ENCODE measurements at places on chromosomes 2 and 18.

- H3K36me3 ChIP-seq = peaks cover 2% of the 10 kb centered on the region
- H3K27me3 ChIP-seq = no peaks in the 10 kb centered on the region
- no peaks in the 10 kb centered on the region for H3K4me1 ChIP-seq
- no peak for DNase-seq
- no peak overlapping the region for H3K4me3 ChIP-seq
- no peak overlapping the region for H3K27ac ChIP-seq
These were observed 101.5 kb downstream of the LDLRAD4 start for GRCh38 chr18:13320096-13320495.

DNA sequence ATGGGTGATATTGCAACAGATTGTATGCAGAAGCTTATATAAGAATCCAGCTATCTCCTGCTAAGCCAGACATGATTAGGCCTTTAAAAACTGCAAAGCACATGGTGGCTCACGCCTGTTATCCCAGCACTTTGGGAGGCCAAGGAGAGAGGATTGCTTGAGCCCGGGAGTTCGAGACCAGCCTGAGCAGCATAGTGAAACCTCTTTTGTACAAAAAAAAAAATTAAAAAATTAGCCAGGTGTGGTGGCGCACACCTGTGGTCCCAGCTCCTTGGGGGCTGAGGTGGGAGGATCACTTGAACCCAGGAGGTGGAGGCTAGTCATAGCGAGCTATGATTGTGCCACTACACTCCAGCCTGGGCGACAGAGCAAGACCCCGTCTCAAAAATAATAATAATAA is 204.6 kb downstream of the TNS1 start:
- no peaks in the 10 kb centered on the region for H3K27me3 ChIP-seq
- no peak overlapping the region for H3K27ac ChIP-seq
- H3K4me1 ChIP-seq = peaks cover 8% of the 10 kb centered on the region
- no peak overlapping the region for H3K4me3 ChIP-seq

GRCh38 chr2:207770602-207771404 is 1.1 kb upstream of the FZD5 start:
- peaks cover 13% of the 10 kb centered on the region for H3K36me3 ChIP-seq
- H3K27me3 ChIP-seq = peaks cover 25% of the 10 kb centered on the region
- H3K4me3 ChIP-seq = peak overlapping the region; percentile 84
- H3K4me1 ChIP-seq = peaks cover 23% of the 10 kb centered on the region
- DNase-seq = no peak

GRCh38 chr2:148592791-148593190 is 51.8 kb upstream of the EPC2 start:
- no peak for DNase-seq
- H3K27ac ChIP-seq = no peak overlapping the region
- H3K27me3 ChIP-seq = no peaks in the 10 kb centered on the region
- H3K4me3 ChIP-seq = no peak overlapping the region
- no peaks in the 10 kb centered on the region for H3K4me1 ChIP-seq

GRCh38 chr18:56748698-56749268 is 97.6 kb downstream of the WDR7 start:
- no peak overlapping the region for H3K27ac ChIP-seq
- H3K36me3 ChIP-seq = peaks cover 11% of the 10 kb centered on the region
- peaks cover 20% of the 10 kb centered on the region for H3K4me1 ChIP-seq
- no peak for DNase-seq
- no peaks in the 10 kb centered on the region for H3K27me3 ChIP-seq
- no peak overlapping the region for H3K4me3 ChIP-seq

GRCh38 chr2:1750933-1751766 is 6.8 kb upstream of the PXDN start:
- H3K27ac ChIP-seq = no peak overlapping the region
- DNase-seq = peak; percentile 42
- H3K4me1 ChIP-seq = no peaks in the 10 kb centered on the region
- no peak overlapping the region for H3K4me3 ChIP-seq
- H3K27me3 ChIP-seq = peaks cover 64% of the 10 kb centered on the region

GRCh38 chr18:69774831-69775230 is 172.8 kb downstream of the CD226 start:
- no peaks in the 10 kb centered on the region for H3K27me3 ChIP-seq
- no peaks in the 10 kb centered on the region for H3K36me3 ChIP-seq
- no peak for DNase-seq
- no peak overlapping the region for H3K27ac ChIP-seq

GRCh38 chr2:172387361-172387760 is 40.0 kb upstream of the ITGA6 start:
- peaks cover 9% of the 10 kb centered on the region for H3K27me3 ChIP-seq
- no peak overlapping the region for H3K4me3 ChIP-seq
- H3K36me3 ChIP-seq = no peaks in the 10 kb centered on the region
- H3K4me1 ChIP-seq = peaks cover 1% of the 10 kb centered on the region
- H3K27ac ChIP-seq = no peak overlapping the region

- peaks cover 10% of the 10 kb centered on the region for H3K4me1 ChIP-seq
- no peak overlapping the region for H3K27ac ChIP-seq
- no peak for DNase-seq
- H3K27me3 ChIP-seq = no peaks in the 10 kb centered on the region
- peaks cover 6% of the 10 kb centered on the region for H3K36me3 ChIP-seq
- H3K4me3 ChIP-seq = no peak overlapping the region
These were observed 64.2 kb downstream of the CCDC88A start for GRCh38 chr2:55355451-55355850.

- H3K36me3 ChIP-seq = no peaks in the 10 kb centered on the region
- H3K27me3 ChIP-seq = peaks cover 5% of the 10 kb centered on the region
- no peak overlapping the region for H3K27ac ChIP-seq
- H3K4me3 ChIP-seq = no peak overlapping the region
These were observed 326.2 kb upstream of the SOX11 start for GRCh38 chr2:5365871-5366461.

- peak overlapping the region; percentile 99 for H3K27ac ChIP-seq
- H3K4me1 ChIP-seq = peaks cover 8% of the 10 kb centered on the region
- no peaks in the 10 kb centered on the region for H3K27me3 ChIP-seq
- peak overlapping the region; percentile 95 for H3K4me3 ChIP-seq
- no peak for DNase-seq
These were observed 954 bp downstream of the CCNT2 start for GRCh38 chr2:134919341-134920210.

- H3K4me3 ChIP-seq = no peak overlapping the region
- no peaks in the 10 kb centered on the region for H3K4me1 ChIP-seq
- no peak overlapping the region for H3K27ac ChIP-seq
- H3K27me3 ChIP-seq = no peaks in the 10 kb centered on the region
These were observed 24.9 kb upstream of the BZW1 start for GRCh38 chr2:200786826-200787225.

- DNase-seq = no peak
- peaks cover 46% of the 10 kb centered on the region for H3K27me3 ChIP-seq
- H3K4me3 ChIP-seq = peak overlapping the region; percentile 17
- no peaks in the 10 kb centered on the region for H3K36me3 ChIP-seq
- H3K4me1 ChIP-seq = no peaks in the 10 kb centered on the region
These were observed 206.4 kb upstream of the SMAD2 start for GRCh38 chr18:48136827-48137373.

- peak within 1 kb of the TSS; percentile 90 for H3K4me3 ChIP-seq
- H3K36me3 ChIP-seq = peaks cover 15% of the 10 kb centered on the region
- H3K27me3 ChIP-seq = no peaks in the 10 kb centered on the region
- DNase-seq = peak; percentile 39
These were observed at the start of gene HAAO for GRCh38 chr2:42792583-42793333. Gene HAAO, minus strand, starts transcription at chr2:42792583. Its CDS starts 47 bp downstream, at chr2:42792536.

GRCh38 chr2:203909261-203909967 is 27.1 kb upstream of the ICOS start:
- no peaks in the 10 kb centered on the region for H3K27me3 ChIP-seq
- no peaks in the 10 kb centered on the region for H3K36me3 ChIP-seq
- H3K4me1 ChIP-seq = peaks cover 10% of the 10 kb centered on the region
- H3K27ac ChIP-seq = no peak overlapping the region

DNA sequence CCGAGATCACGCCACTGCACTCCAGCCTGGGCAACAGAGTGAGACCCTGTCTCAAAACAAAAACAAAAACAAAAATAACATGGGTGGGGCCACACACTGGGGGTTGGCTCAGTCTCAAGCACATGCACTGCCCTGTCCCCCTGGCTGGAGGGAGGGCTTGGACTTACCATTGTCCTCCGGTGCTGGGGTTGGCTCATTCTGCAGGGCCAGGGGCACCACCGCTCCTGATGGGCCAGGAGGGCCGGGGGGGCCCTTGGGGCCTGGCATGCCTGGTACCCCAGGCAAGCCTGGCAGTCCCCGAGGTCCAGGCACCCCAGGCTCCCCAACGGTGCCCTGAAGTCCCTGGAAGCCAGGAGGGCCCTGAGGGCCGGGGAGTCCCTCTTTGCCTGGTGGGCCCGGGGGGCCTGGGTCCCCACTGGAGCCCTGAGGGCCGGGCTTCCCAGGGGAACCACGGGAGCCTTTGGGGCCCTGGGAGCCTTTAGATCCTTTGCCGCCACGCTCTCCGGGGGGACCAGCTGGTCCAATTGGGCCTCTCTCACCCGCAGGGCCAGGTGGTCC is 66.8 kb upstream of the THOC1 start:
- peaks cover 16% of the 10 kb centered on the region for H3K27me3 ChIP-seq
- no peak overlapping the region for H3K4me3 ChIP-seq
- H3K4me1 ChIP-seq = peaks cover 4% of the 10 kb centered on the region
- no peaks in the 10 kb centered on the region for H3K36me3 ChIP-seq
- DNase-seq = no peak

GRCh38 chr18:74841248-74841647 is 243.6 kb downstream of the ZNF407 start:
- peaks cover 3% of the 10 kb centered on the region for H3K4me1 ChIP-seq
- no peak for DNase-seq
- peaks cover 43% of the 10 kb centered on the region for H3K36me3 ChIP-seq
- H3K27ac ChIP-seq = no peak overlapping the region
- no peaks in the 10 kb centered on the region for H3K27me3 ChIP-seq

- peaks cover 27% of the 10 kb centered on the region for H3K36me3 ChIP-seq
- no peaks in the 10 kb centered on the region for H3K4me1 ChIP-seq
- H3K4me3 ChIP-seq = no peak overlapping the region
- no peak overlapping the region for H3K27ac ChIP-seq
These were observed 22.7 kb upstream of the ACTG2 start for GRCh38 chr2:73870084-73870483.

GRCh38 chr2:47203995-47204394 is 48.9 kb upstream of the STPG4 start:
- H3K4me1 ChIP-seq = peaks cover 3% of the 10 kb centered on the region
- peaks cover 5% of the 10 kb centered on the region for H3K27me3 ChIP-seq
- no peak overlapping the region for H3K4me3 ChIP-seq

- H3K27ac ChIP-seq = no peak overlapping the region
- no peaks in the 10 kb centered on the region for H3K4me1 ChIP-seq
- no peaks in the 10 kb centered on the region for H3K36me3 ChIP-seq
- H3K4me3 ChIP-seq = no peak overlapping the region
- DNase-seq = no peak
These were observed 88.0 kb downstream of the FTCDNL1 start for GRCh38 chr2:199762963-199763362.

DNA sequence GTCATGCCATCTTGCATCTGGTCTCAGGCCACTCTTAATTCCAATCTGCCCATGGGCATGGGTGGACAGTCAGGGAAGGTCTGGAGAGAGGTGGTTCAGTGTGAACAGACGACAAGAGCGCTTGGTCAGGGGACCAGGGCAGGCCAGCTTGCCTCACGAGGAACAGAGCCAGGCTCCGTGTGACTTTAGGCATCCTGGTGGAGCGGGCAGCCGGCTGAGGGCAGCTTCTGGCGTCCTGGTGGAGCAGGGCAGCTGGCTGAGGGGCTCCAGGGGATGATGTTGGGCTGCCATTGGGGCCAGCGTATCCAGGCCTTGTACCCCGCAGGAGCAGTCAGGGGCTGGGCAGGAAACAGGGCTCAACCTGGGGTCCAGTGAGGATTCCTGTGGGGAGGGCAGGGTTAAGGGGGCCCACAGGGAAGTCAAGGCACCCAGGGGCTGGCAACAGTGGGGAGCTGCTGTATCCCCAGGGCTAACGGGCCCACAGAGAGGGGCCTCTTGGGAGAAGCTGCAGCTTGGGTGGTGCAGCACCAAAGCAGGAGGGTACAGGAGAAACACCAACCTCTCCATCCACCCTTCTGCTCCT is 197.9 kb upstream of the TWIST2 start:
- no peak for DNase-seq
- no peak overlapping the region for H3K27ac ChIP-seq
- H3K36me3 ChIP-seq = no peaks in the 10 kb centered on the region
- peaks cover 6% of the 10 kb centered on the region for H3K27me3 ChIP-seq
- H3K4me3 ChIP-seq = no peak overlapping the region

- no peak for DNase-seq
- peaks cover 72% of the 10 kb centered on the region for H3K4me1 ChIP-seq
- peaks cover 3% of the 10 kb centered on the region for H3K36me3 ChIP-seq
- H3K27me3 ChIP-seq = no peaks in the 10 kb centered on the region
- H3K4me3 ChIP-seq = no peak overlapping the region
These were observed 47.4 kb downstream of the CACNB4 start for GRCh38 chr2:152051436-152051835.

DNA sequence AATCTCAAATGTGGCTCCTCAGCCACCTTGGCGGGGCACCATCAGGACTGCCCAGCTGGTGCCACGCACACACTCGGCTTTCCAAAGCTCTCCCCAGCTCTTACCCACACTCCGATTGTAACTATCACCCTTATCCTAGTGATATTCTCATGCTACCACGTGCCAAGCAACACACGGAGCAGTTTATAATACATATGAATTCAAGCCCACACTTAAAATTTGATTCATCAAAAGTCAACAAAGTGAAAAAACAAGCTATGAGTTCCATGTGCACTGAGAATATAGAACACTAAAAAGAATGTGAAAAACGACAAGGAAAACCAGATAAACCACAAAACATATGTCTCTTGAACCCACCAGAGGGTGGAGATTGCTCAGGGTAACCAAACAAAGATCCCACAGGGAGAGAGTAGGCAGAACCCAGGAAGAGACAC is 31.6 kb downstream of the LONRF2 start:
- DNase-seq = no peak
- no peaks in the 10 kb centered on the region for H3K4me1 ChIP-seq
- H3K27me3 ChIP-seq = peaks cover 11% of the 10 kb centered on the region
- no peak overlapping the region for H3K27ac ChIP-seq

GRCh38 chr18:48106976-48107781 is 176.7 kb upstream of the SMAD2 start:
- H3K4me1 ChIP-seq = no peaks in the 10 kb centered on the region
- DNase-seq = no peak
- H3K4me3 ChIP-seq = no peak overlapping the region

GRCh38 chr2:161997916-161998471 is 76.0 kb downstream of the DPP4 start:
- H3K36me3 ChIP-seq = no peaks in the 10 kb centered on the region
- peaks cover 5% of the 10 kb centered on the region for H3K4me1 ChIP-seq
- H3K27me3 ChIP-seq = peaks cover 17% of the 10 kb centered on the region

DNA sequence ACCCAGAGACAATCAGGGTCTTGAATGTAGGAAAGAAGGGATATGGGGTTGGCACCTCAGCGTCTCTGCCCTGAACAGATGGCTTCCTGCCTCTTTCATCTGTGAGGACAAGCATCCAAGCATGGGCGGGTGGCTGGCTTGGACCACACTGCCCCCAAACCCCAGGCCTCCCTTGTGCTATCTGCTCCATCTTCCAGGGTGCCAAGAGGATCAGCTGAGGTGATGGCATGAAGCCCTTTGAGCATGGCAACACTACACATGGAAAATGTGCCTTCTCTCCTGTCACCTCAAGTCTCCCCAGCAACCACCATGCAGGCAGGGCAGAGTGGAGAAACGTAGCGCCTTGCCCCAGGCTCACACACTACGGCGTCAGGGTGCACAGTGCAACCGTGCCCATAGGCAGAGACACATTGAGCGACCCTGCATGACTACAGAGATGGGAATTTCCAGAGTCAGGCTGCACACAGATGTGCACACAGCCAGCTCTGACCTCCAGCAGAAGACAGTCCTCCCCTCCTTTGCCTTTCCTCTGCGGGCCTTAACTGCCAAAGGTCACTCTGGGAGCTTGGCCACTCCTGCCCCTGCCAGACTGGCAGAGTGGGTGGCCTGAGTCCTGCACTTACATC is 1.5 kb downstream of the KCNIP3 start:
- no peaks in the 10 kb centered on the region for H3K36me3 ChIP-seq
- H3K27me3 ChIP-seq = peaks cover 20% of the 10 kb centered on the region
- no peak for DNase-seq
